ENCODE measurements at places on chromosomes 6 and 20.

- DNase-seq, result no peak
These were observed 142.8 kb downstream of the CFAP61 start for GRCh38 chr20:20195021-20195705.

- DNase-seq, result peak; percentile 26
These were observed 28.9 kb downstream of the UTRN start for GRCh38 chr6:144314003-144314485.

- peak; percentile 78 for DNase-seq
These were observed 95.2 kb downstream of the JAG1 start for GRCh38 chr20:10578607-10579006.

- DNase-seq, result no peak
These were observed 30.9 kb upstream of the ENPP5 start for GRCh38 chr6:46201702-46202101.

DNA sequence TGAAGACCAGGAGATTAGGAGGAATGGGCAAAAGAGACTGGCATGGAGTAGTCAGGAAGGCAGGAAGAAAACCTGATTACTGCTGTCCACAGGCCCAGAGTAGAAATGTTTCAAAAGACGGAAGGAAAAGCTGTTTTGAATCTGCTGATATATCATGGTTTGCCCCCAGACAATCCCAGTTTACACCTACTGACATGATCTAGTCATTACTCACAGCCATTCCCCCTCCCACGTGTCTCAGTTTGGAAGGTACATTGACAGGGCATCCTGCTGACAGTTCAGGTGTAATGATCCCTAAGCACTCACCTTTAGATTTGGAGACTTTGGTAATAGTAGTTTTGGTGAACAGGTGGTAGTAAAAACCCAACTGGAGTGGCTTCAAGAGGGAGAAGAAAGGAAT lies 9.8 kb upstream of the TXNDC5 start:
- DNase-seq, result no peak

DNA sequence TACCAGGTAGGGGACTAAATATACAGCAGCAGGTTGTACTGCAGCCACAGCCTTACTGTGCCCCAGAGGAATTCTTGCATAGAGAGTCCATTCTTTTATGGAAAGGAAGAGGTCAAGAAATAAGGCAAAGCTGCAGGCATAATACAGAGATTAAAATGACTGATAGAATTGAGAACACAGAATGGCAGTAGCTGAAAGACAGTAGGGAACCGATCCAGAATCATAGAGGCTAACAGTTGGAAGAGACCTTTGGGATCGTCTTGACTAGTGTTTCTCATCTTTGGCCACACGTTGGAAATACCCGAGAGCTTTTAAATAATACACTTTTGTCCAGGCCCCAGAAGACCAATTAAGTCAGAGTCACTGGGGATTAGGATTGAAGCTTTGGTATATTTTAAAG lies 492.6 kb upstream of the SOX4 start:
- no peak for DNase-seq

DNA sequence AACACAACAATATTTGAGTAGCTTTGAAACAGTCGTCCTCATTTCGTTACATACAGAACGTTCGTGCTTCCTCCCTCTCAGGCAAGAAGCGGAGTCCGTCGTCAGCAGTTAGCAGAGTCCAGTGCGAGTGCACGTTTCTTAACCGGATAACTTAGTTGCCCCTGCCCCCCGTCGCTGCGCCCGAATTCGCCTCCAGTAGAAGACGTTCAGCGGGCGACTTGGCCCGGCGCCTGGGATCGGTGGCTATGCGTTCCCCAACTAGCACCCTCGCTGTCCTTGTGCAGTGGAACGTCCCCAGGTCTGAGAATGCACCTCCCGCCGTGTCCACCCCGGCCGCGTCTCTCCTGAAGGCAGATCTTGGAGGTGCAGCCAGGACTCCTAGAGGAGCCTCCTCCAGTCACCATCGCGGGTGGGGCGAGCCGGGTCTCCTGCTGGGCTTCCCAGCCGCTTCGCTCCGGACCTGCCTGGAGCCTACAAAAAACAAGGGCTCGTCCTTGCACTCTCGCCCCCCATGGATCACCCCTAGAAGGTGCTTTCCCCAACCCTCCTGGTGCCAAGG lies 910 bp upstream of the PCSK2 start:
- DNase-seq, result no peak

- peak; percentile 2 for DNase-seq
These were observed 44.5 kb upstream of the EZR start for GRCh38 chr6:158863646-158864045.

DNA sequence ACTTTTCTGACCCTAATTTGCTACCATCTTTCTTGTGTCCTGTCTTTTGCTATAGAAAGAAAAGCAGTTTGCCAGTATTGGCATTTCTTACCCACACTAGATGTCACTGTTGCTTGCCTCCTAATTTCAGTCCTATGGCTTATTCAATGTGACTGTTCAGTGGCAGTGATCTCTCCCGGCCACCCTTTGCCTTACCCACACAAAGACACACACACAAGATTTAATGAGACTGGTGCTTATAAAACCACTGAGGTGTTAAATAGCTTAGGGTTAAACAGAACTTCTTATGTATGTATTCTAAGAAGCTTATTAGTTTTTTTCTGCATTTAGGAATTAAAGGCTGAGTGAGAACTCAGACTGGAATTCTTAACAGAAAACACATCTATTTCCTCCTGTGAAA lies 233.6 kb upstream of the ASCC3 start:
- peak; percentile 69 for DNase-seq
